Renal cortex interstitium (tissue), 15 donors: ENCODE measurements at places on chromosomes 3 and 15.

GRCh38 chr3:115108614-115109013 is 38.5 kb downstream of the ZBTB20 start:
- DNase-seq: no peak

DNA sequence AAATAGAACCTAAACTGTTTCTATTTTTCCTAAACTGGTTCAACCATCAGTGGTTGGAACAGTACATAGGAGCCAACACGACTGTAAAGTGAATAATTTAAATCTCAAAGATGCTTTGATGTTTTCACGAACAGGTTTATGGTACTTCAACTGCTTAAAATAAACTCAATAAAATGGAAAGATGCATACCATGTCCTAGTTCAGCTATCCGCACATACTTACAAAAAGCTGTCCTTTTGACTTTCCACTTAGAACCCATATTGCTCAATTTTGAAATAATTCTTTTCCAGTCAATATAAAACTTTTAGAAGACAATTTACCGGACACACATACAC is 902 bp downstream of the CMTM6 start:
- no peak for DNase-seq

GRCh38 chr3:38545550-38545949 is 49.4 kb downstream of the EXOG start:
- no peak for DNase-seq

DNA sequence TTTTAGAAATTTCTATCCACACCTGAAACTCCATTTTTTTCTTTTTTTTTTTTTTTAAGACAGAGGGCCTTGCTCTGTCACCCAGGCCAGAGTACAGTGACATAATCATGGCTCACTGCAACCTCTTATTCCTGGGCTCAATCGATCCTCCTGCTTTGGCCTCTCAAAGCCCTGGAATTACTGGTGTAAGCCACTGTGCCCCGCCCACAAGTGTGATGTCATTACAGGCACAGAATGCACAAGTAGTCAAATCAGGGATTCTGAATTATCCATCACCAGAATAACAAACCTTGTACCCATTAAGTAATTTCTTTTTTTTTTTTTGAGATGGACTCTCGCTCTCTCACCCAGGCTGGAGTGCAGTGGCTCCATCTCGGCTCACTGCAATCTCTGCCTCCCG is 1.9 kb downstream of the UQCRC1 start:
- DNase-seq: no peak

GRCh38 chr3:188064831-188065493 is 89.0 kb upstream of the LPP start:
- no peak for DNase-seq

- DNase-seq: no peak
Observed at GRCh38 chr3:95705786-95706418, 1108.5 kb upstream of the EPHA6 start.

DNA sequence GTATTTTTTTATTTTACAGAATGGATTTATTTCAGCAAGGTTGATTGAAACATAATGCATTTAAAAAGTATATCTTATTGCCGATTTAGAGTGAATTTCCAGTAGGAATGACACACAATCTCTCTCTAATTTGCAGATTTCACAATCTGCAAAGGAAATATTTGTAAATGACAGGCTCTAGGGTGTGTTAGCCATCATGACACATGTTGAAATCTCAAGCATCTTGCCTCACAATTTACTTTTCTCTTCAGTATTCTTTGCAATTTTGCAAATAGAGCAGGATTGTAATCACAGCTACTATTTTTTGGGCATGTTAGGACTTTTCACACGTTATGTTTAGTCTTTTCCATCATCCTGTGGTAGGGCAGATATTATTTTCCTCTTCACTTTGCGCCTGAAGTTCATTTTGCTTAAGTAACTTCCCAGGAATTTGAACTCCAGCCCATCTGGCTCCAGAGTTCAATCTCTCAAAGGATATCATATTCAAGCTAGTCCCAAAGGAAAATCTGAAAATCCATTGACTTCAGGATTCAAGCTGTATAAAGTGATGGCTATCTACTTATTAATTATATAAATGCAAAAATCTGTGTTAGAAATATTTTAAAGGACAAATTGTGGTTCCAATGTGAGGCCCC is 55.4 kb downstream of the ATP13A4 start:
- DNase-seq: no peak
